ENCODE measurements at places on chromosomes 12 and 14.

GRCh38 chr12:105100207-105100985 is 7.1 kb upstream of the WASHC4 start:
- DNase-seq: peak; percentile 61

GRCh38 chr14:101587441-101587911 is 26.2 kb downstream of the DIO3 start:
- no peak for DNase-seq

GRCh38 chr14:34052658-34053014 is 101.8 kb upstream of the EGLN3 start:
- DNase-seq: peak; percentile 34

- no peak for DNase-seq
These were observed 26.3 kb downstream of the ZFP36L1 start for GRCh38 chr14:68766299-68767247.

- no peak for DNase-seq
These were observed 21.0 kb downstream of the RPGRIP1 start for GRCh38 chr14:21300892-21301291.

DNA sequence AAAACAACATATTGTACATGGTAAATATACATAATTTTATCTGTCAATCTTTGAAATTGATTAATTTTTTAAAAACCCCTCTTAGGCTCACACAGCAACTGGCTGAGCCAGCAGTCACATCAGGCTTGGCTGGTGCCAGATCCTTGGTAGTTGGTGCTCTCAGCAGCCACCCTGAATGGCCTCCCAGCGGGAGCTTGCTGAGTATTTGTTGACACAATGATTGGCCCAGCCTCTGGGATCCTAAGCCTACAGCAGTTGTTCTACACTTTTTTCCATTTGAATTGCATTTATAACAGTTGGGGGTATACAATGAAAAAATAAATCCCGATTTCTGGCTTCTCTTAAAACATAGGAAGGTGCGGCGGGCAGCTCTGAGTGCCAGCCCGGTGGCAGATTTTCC is 11.1 kb downstream of the PRKAB1 start:
- no peak for DNase-seq

DNA sequence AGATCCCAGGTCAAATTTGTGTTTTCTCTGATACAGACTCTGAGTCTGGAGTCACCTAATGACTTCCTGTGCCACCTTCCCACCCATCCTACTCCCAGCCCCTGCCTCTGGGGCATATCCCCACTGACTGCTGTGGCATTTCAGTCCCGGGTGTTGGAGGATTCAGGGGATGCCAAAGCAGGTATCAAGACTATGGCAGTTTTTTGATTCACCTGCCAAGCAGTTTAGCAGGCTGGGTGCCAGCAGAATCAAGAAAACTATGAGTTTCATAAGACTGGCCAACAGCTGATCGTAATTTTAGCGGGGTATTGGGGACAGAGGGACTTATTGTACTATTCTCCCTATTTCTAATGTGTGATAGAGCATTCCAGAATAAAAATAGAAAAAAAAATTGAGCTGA is 4.6 kb downstream of the PLEKHH1 start:
- DNase-seq: no peak

- no peak for DNase-seq
These were observed 21.9 kb upstream of the MAGOHB start for GRCh38 chr12:10635306-10635705.

DNA sequence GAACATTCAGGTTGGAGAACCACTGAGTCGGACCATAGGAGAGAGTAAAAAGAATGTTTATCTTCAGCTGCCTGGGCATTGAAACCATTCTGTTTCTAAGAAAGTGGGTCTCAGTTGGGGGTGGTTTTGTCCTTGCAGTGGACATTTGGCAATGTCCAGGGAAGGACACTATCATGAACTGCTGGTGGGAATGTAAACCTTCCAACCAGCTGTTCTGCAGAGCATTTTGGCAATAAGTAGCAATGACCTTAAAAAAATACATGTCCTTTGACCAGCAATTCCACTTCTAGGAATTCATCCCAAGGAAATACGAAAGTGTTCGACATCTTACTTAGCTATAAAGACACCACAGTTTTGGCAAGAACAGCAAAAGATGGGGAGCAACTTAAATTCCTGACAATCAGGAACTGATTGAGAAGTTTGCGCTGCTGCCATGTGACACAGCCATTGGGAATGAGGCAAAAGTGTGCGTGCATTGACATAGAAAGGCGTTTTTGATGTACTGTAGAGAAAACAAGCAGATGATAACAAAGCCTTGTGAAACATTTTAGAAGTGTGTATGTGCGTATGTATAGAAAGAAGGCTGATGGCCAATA is 82.9 kb upstream of the MAP1LC3B2 start:
- no peak for DNase-seq

GRCh38 chr14:29865299-29865698 is 62.3 kb downstream of the PRKD1 start:
- no peak for DNase-seq

DNA sequence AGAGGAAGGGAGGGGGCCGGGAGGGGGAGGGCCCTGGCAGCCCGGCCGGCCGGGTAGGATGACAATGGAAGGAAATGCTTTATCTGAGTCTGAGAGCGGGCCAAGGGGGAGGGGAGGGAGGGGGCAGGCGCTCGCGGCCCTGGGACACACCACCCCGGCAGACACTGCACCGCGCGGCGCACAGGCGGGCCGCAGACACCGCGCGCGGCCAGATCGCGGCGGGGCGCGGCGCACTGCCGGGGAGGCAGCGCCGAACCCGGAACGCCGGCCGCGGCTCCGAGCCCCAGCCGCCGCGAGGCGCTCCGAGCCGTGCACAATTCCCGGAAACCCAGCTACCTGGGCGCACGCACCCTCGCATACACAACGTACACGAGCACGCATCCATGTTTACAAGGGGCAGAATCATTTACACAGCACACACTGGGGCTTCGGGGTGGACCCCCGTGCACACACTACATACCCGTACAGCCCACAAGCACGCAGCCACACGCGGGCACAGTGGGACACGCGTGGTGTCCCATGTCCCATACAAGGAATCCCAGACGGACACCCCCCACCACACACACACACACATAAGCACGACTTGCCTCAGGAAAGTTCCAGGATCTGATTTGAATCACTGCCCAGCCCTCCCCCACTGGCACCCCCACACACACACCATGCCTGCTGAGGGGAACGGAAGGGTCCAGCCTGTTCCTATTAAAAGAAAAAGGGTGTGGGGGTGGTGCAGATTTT is at the start of gene HDAC7:
Gene HDAC7 (minus strand): TSS at position 8 of the 735 bp plus-strand sequence. CDS start 118 bp downstream, outside the sequence.
- DNase-seq: peak; percentile 81

DNA sequence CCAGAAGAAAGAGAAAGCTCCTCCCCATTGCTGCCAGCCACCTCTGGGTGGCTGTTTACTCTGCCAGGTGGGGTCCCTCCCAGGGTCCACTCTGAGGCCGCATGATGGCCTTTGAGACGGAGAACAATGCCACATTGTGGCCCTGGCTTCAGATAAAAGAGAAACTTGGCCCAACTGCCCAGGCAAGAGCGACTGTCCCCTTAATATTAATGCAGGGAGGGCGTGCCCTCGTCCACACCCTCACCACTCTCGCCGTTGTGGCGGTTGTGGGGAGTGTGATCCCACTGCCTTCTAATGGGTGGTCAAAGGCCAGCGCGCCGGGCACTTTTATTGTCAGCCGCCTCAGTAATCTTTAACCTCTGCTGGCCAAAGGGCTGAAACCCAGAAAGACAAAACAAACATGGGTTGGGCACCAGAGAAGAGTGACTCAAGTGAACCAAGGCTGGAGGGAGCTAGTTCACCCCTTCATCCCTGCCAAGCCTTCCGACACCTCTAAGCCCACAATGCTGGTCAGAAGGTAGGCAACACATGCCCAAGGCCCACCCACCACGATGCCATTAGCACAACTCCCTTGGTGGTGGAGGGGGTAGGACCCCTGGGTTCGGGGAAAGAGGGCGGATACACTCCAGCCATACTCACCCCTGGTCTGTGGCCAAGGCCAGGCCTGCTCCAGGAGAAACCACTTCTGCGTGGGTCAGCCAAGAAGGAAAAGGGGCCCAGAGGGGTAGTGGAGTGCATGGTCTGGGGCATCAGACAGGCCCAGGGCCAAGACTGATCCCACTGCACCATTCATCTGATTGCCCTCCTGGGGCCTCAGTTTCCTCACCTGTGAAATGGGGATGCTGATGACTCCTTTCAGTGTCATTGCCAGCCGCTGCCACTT is 44.5 kb upstream of the BCL11B start:
- DNase-seq: no peak

DNA sequence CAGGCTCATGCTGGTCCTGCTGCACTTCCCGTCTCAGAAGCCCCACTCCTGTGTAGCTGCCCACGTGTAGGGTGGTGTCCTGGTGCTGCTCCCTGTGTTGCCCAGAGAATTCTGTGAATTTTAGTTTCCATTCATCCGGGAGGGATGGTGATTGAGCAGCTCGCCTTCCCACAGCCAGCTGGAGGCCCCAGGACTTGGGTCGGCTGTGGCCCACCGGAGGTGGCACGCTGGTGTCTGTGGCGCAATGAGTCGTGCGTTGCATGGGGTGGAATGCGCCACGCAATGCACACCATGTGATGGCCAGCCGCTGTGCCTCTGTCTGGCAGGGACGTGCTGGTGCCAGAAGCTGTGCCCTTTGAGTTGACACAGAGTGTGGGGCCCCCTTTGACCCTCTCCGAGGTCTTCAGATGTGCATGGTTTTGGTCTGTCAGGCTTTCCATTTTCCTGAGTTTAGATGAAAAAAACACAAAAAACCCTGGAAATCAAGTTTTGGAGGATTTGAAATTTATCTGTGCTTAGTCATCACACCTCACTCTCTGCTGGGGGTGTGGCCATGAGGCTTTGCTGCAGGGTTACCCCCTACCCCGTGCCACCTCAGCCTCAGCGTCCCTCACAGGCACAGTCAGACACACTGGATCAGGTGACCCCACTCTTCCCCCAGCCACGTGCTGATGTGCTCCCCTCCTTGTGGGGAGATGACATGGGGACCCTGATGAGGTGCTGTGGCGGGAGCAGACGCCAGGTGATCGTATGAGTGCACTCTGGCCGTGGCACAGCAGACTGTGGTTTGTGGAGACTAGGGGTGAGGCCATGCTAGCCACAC is 64.6 kb downstream of the EP400 start:
- no peak for DNase-seq

DNA sequence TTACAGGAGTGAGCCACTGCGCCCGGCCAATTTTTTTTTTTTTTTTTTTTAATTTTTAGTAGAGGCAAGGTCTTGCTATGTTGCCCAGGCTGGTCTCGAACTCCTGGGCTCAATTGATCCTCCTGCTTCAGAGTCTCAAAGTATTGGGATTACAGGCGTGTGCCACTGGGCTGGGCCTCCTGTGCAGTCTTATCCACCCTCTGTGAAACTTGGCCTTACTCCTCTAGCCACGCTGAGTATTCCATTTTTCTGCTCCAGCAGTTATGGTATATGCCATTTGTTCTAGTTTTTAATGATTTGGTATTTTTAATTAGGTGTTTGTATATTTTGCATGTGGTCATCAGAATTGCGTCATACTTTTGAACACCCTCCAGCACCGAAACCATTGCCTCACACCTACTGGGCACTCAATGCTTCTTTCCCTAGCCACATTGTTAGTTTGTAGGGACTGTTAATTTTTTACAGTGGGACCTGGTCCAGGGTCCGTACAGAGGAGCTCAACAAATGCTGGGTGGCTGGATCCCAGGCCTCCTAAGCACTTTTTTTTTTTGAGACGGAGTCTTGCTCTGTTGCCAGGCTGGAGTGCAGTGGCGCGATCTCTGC is 11.4 kb downstream of the RIOX1 start:
- DNase-seq: peak; percentile 58

DNA sequence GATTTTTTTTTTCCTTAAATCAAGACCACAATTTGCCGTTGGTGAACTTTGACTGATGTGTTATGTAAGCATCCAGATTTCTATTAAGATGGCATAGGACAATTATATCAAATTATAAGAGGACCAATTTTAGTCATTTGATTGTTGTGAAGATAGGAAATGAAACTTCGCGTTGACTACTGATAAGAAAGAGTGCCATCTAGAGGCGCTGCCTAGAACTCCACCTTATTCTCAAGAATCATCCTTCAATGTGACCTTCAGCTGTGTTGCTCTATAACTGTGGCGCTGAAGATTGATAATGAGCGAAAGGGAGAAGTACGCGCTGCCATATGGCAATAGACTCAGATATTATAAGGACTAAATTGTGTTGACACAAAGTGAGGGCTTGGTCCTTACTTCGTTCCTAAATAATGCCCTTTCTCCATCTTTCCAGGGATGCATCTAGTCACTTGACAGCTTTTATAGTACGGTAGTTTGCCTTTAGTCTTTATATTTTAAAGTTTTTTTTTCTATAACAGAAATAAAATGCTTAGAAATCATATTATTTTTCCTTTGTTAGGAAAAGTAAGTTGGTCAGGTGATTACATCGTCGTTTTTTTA is 350.8 kb upstream of the STXBP6 start:
- peak; percentile 1 for DNase-seq

DNA sequence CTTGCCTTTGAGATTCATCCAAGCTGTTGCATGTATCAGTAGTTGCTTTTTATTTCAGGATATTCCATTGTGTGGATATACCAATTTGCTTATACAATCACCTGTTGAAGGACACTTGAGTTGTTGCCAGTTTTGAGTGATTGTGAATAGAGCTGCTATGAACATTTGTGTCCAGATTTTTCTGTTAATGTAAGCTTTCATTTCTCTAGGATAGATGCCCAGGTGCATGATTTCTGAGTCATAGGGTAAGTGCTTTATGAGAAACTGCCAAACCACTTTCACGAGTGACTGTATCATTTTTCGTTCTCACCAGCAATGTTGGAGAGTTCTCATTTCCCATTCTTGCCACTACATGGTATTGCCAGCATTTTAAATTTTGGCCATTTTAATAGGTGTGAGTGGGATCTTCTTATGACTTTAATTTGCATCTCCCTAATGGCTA is 434.6 kb upstream of the RGS6 start:
- DNase-seq: peak; percentile 39

DNA sequence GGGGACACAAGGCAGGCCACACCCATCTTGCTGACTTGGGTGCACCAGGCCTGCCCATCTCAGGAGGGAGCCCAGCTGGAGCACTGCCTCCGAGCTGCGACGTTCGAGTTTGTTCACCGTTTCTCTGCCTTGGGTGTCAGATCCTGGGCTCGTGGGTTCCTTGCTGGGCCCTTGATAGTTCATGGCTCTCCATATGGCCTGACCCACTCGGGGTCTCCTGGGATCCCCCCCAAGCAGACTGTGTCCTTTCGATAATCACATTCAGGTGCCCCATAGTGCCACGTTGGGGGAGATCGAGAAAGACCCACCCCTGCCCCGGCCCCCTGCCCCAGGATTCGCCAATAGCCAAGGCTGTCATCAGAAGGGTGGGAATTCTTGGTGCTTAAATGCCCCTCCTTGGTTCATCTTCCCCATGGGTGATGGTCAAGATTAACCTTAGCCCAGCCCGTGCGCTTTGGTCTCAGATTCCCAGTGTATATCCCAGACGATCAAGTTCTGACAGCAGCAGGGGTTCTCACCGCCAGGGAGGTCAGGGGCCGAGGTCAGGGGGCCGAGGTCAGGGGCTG is 7.4 kb downstream of the RFLNA start:
- DNase-seq: no peak

- no peak for DNase-seq
These were observed 23.6 kb upstream of the TCL1B start for GRCh38 chr14:95662376-95663186.

GRCh38 chr12:100234166-100234565 is 32.7 kb downstream of the DEPDC4 start:
- DNase-seq: peak; percentile 31
